T-helper 1 cell (primary cell): ENCODE measurements at places on chromosomes 2 and 18.

DNA sequence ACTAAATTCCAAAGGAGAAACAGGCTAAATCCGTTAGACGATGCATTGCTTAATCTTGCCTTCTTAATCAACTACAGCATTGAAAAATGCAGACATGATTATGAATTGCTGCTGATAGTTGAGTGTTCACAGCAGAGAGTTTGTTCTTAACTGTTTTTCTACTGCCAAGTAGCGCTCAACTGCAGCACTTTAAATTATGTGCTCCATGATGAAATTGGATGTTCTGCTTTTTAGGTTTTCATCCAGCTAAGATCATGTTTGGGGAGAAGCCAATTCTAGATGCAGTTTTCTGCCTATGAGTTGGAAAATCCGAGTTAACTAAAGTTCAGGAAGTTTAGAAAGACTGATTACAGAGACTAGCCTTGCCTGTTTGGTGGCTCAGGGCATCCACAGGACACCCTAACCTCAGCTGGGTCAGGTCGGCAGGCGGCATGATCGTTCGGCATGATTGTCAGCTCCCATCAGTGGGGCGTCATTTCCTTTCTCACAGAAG lies 119.4 kb upstream of the PIEZO2 start:
- DNase-seq: no peak

DNA sequence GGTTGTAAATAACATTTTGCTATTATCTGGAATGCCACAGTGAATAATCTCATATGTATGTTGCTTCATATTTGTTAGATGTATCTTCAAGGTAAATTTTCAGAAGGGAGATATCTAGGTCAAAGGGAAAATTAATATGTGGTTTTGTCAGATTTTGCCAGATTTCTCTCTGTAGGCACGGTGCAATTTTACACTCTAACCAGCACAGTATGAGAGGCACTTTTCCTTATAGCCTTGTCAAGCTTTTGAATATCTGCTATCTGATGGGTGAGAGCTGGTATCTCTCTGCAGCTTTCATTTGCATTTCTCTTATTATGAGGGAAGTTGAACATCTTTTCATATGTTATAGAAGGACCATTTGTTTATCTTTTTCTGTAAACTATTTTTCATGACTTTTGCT lies 175.7 kb upstream of the PGAP1 start:
- no peak for DNase-seq

DNA sequence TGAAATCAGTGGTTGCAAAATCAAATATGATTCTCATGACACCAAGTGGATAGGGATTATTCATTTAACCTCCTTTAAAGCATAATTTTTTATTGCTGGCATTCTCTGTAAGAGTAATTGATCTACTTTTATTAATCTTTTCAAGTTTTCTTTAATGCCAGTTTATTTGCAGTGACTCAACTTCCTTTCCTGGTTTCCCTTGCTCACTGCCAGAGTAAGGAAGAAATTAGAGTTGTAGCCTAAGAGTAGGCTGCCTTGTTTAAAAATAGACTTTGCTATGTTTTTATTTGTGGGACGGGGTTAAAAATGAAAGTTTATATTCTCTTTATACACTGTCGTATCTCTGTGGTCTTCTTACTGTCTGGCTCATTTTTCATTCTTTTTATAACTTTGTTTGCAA lies 148.6 kb downstream of the WDR7 start:
- no peak for DNase-seq

DNA sequence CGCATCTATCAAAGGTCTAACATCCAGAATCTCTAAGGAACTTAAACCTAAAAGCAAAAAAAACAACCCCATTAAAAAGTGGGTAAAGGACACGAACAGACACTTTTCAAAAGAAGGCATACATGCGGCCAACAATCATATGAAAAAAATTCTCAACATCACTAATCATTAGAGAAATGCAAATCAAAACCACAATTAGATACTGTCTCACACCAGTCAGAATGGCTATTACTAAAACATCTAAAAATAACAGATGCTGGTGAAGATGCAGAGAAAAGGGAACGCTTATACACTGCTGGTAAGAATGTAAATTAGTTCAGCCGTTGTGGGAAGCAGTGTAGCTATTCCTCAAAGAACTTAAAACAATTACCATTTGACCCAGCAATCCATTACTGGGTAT lies 38.0 kb downstream of the PPP3R1 start:
- no peak for DNase-seq

DNA sequence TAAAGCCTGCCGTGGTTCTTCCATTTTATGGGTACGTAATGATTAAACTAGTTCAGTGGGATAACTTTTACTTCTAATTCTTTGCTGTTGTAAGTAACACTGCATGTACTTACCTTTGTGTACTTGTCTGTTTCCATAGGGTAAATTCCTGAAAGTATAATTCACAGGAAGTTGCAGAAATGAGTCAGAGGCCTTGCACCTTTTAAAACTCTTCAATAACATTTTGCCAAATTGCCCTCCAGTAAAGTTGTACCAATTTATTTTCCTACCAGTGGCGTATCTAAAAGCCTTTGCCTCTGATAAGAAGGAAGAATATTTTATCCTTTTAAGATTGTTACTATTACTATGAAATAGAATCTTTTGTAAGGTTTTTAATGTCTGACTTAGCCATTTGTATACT lies 65.1 kb downstream of the CAB39 start:
- no peak for DNase-seq

DNA sequence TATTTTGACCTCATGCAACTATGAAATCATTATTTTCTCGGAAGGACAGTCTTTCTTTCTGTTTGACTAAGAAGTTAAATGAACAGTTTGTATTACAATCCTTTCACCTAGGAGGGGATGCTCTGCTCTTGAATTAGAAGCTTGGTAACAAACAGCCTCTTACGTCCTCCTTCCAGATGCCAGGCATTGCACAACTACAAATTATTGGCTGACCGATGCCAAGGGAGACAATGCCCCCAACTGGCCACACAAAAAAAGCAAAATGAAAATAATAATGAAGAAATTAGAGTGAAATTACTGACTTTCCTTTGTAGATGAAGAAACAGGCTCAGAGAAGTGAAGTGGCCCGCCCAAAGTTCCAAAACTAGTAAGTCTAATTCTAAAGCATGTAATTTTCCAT lies 177.9 kb downstream of the CYRIA start:
- DNase-seq: no peak

DNA sequence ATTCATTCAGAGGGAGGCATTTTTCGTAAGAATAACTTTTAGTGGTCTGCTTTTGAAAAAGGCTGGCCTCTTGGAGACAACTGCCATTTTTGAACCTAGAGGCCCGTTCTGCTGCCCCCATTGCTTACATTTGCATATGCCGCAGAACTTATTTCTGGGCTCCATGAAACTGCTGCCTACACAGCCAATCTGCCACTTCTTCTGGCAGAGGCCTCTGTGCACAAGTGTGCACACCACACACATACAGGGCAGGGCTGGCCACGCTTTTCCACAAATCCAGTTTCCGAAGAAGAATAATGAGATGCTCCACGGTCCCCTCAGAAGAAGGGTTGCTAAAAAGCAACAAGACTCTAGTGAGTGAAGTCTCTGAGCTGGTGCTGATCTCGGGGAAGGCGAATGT lies 56.2 kb downstream of the TMEM200C start:
- DNase-seq: no peak

- no peak for DNase-seq
These were observed 5.4 kb upstream of the COX7A2L start for GRCh38 chr2:42366411-42366810.

GRCh38 chr2:49936965-49937364 lies 782.6 kb upstream of the FSHR start:
- no peak for DNase-seq

GRCh38 chr2:142601794-142602193 lies 275.7 kb upstream of the KYNU start:
- DNase-seq: no peak

DNA sequence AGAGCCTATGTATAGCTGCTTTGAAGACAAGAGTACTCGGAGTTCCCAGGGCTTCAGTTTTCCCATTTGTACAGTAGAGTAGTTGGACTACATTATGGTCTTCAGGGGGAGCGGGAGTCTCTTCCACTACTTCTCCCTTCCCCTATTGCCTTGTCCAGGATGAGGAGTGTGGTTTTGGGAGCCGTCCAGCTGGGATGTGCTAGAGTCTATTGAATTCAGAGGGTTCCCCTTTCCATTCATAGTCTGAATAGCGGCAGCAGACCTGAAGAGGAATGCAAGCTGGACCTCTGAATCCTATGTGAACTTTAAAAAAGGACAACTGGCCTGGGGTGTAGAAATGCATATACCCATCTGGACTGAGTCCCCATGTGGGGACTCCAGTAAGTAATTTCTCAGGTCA lies 43.5 kb upstream of the EPG5 start:
- no peak for DNase-seq
